ENCODE measurements at places on chromosomes 16 and 17. TPM values are rescaled to one million over a fixed set of nuclear protein-coding genes. Genes with fewer than 3 reads are reported as not detected.
A peak's percentile ranks its signal among the peaks of the same experiment; 100 is the strongest.

Gene KRT39
- not detected for total RNA-seq

Gene GRAP
- 2.0 TPM for total RNA-seq

Gene NF1
- total RNA-seq, result 37.1 TPM

Gene NSMCE1
- total RNA-seq, result 35.8 TPM

Gene LPO
- not detected for total RNA-seq

Gene ABCC6
- total RNA-seq, result 2.2 TPM

Gene EPN3
- 21.5 TPM for total RNA-seq

Gene BEAN1
- total RNA-seq, result 2.4 TPM

Gene CAPNS2
- not detected for total RNA-seq

Gene KCNJ18
- not detected for total RNA-seq

Gene VAT1L
- total RNA-seq, result 20.6 TPM

GRCh38 chr16:18841833-18842525 lies 40.6 kb upstream of the ARL6IP1 start:
- no peak for DNase-seq

DNA sequence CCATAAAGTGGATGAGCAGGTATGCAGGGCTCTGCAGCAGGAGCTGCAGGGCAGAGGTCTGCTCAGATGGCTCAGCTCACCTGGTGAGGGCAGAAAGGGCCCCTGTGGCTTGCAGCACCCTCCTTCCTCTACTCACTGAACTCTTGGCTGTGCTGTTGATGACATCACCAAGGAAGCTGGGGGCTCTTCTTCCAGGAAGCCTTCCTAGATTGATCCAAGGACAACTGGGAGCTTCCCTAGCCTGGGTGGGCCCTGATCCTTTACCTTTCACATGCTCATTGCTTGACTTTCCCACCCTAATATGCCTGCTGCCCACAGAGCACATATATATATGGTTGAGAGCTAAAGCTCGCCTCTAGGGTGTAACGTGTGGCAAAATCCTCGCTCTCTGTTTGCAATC lies 2.5 kb downstream of the KIF19 start:
- DNase-seq, result no peak

GRCh38 chr17:44216694-44217093 lies 2.8 kb downstream of the UBTF start:
- DNase-seq, result no peak

- DNase-seq, result no peak
These were observed 114.0 kb downstream of the PRKCA start for GRCh38 chr17:66416207-66416940.

GRCh38 chr16:11682655-11683096 lies 14.4 kb downstream of the SNN start:
- no peak for DNase-seq

DNA sequence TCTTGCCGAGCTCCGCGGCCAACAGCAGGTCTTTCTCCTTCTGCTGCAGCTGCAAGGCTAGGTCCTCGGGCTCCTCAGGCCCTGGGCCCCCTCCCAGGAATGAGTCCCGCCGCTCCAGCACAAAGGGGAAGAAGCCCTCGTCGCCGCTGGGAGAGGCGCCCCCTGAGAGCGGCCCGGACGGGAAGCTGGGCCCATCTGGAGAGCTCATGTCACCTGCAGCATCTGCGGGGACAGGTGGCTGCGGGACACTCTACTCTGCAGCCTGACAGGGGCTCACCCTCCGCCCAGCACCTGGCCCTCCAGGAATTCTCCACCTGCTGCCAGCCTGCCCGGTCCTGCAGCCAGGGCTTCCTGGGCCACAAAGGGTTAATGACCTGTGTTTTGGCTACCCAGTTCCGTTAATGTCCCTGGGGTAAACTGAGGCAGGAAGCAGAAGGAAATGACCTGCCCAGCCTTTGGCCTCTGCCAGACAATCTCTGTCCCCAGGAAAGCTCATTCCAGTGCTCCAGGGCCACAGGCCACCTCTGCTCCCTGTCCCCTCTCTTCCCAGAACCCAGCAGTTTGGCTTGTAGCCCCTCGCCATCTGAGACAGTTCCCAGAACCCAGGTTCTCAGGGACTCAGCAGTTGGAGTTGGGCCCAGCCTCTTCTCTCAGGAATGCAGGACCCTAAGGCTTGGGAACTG lies 1.3 kb downstream of the BICDL2 start:
- no peak for DNase-seq

- no peak for DNase-seq
These were observed 15.8 kb downstream of the HEATR3 start for GRCh38 chr16:50081428-50082018.

DNA sequence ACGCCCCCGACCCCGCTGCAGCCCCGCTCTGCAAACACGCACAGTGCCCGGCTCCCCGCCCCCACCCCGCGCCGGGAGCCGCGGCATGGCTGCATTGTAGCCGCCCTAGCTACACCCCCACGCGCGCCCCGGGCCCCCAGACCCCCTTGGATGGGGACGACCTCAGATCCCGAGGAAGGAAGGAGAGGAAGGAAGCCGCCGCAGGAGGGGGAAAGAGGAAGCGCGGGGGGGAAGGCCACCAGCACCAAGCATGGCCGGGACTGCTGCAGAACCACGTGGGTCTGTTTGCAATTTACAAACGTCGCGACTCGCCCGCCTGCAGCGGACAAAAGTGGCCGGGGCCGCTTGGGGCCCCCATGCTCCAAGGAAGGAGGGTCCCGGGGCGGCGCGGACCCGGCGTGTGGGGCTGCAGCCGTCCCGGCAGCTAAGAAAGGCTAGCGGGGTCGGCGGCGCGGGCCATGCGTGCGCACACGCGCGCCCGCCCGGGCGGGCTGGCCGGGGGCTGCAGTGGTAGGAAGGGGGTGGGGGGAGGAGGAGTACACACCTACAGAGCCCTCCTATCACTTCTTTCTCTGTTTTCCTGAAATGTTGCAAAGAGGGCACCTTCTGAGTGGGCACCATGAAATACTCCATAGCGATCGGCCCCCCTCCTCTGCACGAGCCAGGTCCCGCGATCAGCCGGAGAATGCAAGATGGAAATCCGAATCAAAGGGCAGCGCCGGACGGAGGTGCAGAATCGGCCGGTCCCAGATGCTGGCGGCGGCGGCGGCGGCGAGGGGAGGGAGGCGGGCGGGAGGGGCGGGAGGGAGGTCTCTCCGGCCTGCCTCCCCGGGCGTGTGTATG lies 488 bp downstream of the TFAP4 start:
- DNase-seq, result peak; percentile 80

DNA sequence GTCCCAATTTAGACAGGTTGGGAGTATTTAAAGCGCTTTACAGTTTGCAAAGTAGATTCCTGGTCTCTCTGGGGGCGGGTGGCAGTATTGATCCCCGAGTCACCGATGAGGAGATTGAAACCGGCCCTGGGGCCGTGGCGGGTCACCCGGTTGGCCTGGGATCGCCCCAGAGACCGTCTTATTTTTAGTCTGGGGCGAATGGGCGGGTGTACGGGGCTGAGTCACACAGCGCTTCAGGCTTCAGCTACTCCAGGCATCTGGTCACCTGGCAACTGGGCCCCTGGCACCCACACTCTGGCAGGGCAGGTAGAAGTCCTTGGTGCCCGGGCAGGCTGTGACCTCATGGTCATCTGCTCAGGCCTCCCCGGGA lies 669 bp downstream of the MIEF2 start:
- DNase-seq, result peak; percentile 87

DNA sequence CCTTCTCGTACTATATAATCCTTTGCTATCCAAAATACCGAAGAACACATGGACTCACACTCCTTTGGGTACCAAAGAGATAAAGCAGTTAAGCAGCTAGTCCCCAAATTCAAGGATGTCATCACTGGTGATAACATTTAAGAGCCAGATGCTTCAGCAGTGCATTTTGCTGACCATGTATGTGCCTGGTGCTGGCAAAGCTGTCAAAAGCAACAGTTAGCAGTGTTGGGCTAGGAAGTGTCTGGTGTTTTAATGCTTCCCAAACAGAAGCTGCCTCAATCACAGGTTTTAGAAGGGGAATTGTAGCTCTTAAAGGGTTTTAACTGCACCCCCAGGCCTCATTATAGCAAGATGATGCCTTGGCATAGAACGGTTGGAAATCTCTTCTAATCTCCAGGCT lies 4.7 kb downstream of the FAM117A start:
- DNase-seq, result no peak

GRCh38 chr16:74275711-74276110 lies 20.9 kb upstream of the PSMD7 start:
- DNase-seq, result no peak

- DNase-seq, result no peak
These were observed 42.6 kb downstream of the CFAP20 start for GRCh38 chr16:58086381-58087208.

DNA sequence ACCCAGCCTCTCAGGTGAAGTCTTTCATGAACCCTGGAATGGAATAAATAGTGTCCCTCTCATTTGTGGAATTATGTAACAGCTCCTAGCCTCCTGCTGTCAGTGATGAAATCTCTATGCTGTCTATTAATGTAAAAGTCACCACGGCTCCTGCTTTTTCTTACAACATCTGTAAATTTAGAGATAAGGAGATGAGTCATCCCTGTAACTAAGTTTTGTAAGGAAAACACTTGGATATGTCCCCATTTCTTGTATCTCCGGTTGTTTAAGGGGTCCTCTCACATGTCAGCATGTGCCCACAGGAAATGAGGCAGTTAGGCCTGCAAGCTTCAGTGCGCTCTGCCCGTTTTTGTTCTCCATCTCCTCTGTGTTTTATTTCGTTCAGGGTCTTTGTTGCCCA lies 2.8 kb upstream of the NAT9 start:
- DNase-seq, result no peak

DNA sequence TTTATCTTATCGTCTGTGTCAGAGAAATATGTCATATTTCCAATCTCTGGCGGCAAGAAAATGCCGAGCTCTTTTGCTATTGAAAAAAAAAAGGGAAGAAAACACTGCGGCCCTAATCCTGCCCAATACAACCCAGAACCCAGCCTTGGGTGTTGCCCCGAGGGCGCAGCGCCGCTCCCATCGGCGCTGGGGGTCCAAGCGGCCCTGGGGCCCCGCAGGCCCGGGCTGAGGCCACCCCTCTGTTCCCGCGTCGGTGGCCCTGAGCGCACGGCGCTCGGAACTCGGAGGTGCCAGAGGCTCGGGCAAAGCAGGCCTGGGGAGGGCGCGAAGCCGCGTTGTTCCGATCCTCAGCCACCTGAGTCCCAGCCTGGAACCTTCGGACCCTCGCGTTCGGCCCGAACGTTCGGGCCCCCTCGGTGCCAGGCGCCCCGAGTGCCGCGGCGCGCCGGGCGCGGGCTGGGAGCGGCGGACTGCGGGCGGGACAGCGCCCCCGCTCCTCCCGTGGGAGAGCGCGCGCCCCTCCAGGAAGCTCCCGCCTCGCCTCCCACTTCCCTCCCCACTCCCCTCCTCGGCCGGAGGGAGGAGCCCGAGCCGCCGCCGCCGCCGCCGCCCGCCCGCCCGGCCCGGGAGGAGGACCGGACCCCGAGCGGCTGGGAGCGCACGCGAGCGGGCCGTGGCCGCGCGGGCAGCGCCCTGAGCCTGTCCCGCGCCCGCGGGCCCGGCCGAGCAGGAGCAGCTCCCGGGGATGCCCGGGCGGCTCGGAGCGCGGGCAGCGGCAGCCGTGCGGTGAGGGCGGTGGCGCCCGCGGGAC lies at the start of gene CPNE2:
CPNE2 (plus strand) TSS at position 609 of the 811 bp plus-strand sequence. CDS start 18,160 bp downstream, outside the sequence.
- peak; percentile 81 for DNase-seq

- no peak for DNase-seq
These were observed 96.5 kb downstream of the GOSR1 start for GRCh38 chr17:30573603-30574175.

- no peak for DNase-seq
These were observed 62.5 kb downstream of the CACNG3 start for GRCh38 chr16:24318680-24319079.

GRCh38 chr17:71987634-71988033 lies 133.2 kb upstream of the SOX9 start:
- DNase-seq, result no peak

DNA sequence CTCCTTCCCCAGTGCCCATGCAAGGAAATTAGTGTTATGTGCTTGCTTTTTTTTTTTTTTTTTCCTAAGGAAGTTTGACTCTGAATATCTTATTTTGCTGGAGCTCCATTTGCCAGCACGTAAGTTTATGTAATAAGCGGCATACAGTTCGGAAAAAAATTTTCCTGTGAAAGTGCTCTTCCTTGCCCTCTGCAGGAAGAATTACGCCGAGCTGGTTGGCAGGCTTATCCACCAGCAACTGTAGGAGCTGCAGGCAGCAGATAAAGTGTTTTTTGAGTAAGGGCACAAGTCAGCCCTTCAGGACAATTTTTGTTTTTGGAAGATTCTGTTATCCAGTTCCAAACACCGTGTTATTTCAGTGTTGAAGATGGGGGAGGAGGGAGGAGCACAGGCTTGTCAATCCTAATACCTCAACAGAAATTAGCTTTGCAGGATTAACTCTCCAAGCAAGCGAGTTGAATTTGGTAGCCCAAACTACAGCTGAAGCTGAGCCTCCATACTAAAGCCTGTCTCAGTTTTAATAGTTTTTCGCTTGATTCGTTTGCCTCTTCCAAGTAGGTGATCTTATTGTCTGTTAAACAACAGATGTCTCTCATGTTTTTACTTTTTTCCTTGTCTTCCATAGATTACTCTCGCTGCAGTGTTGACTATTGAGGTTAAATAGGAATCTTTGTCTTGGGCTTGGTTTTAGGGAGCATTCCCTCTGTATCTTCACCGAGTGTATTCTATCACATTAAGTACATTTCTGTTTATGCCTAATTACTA lies 1.1 kb downstream of the SPECC1 start:
- peak; percentile 60 for DNase-seq

DNA sequence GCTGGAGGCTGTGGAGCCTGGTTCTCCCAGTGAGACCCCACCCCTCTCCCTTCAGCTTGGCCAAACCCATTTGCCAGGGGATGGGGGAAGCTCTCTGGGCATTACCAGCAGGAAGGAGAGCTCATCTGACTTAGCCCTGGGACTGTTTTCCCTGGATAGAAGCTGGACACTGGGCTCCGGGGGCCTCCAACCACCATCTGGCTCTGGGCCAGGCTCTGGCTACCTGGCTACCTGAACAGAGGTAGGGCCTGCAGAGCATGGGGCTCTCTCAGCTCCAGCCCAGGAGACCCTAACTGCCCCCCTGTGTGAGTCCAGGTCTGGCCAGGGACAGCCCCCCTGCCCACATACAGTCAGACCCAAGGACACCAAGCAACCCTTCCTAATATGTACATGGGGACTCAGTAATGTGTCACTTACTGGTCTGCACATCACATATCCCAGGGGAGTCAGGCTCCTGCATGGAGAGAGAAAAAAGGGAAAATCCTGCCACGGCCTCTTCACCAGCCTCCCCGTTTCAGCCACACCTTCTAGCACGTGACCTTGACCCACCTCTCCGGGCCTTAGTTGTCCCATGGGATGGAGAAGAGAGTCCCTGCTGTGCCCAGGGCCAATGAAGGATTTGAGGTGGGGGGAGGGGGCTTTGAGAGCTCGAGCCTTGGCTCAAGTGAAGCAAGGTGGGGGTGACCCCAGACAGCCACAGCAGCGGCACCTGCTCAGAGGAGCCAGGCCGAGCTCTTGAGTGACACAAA lies 13.8 kb downstream of the CNGB1 start:
- no peak for DNase-seq

- DNase-seq, result no peak
These were observed 202.4 kb downstream of the SEC14L1 start for GRCh38 chr17:77343031-77343800.

- DNase-seq, result no peak
These were observed 85.8 kb upstream of the SEC14L1 start for GRCh38 chr17:77054936-77055335.

DNA sequence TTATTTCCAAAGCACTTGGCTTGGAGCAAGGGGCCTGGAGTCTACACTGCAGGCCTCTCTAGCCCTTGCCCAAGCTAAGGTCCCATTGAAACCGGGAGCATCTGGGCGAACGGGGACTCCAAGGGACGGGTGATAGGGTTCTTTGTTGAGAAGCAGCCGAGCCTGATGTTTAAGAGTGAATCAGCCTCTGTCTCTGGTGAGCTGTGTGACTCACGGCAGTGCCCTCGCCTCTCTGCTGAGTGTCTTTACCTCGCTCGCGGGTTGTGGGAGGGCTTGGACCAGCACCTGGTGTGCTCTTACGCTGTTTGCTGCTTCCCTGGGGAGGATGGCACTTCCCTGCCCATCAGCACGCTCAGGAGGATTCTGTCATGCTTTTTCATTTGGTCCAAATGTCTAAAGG lies 1.3 kb downstream of the HGS start:
- no peak for DNase-seq

All from Right ventricle myocardium inferior (tissue), 1 donor.